ENCODE measurements at places on chromosomes 2 and 18. TPM values are rescaled to one million over a fixed set of nuclear protein-coding genes. Genes with fewer than 3 reads are reported as not detected.

DNA sequence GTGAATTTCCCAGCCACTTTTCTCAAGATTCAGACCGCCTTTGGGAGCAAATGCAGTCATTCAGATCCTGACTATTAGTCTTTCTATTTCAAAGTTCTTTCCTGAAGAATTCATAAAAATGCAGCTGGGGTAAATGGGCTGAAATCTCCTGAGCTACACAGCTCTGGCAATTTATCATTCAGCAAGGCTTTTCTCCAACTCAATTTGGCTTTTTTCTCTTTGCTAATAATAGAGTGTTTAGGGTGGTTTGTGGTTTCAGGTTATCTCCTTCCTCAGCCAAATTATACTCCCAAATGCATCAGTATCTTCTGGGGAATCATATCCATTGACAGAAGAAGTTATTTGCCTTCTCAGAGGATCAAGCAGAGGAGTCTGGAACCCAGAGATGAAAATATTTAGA, 282.4 kb upstream of the SLC14A2 start:
- ATAC-seq = no peak

DNA sequence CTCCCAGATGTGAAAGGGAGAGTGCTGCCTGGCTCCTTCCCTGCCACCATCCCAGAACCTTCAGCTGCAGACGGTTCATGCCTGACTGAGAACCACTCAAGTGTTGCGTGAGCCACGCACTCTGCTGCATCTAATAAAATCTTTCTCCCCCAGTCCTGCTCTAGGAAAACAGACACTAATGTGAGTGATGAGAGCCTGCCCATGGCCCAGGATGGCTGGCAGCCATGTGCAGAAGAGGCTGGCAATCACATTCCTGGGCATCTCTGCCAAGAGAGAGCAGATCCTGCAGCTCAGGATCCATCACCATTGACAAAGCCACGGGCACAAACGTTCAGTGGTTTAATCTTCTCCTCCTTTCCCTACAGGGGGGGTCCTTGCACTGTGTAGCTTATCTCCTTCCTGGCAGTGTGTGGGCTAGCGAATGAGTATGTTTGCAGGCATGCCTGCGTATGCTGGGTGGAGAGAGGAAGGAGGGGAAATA, 477.5 kb downstream of the SLC4A3 start:
- ATAC-seq = peak; percentile 71

DNA sequence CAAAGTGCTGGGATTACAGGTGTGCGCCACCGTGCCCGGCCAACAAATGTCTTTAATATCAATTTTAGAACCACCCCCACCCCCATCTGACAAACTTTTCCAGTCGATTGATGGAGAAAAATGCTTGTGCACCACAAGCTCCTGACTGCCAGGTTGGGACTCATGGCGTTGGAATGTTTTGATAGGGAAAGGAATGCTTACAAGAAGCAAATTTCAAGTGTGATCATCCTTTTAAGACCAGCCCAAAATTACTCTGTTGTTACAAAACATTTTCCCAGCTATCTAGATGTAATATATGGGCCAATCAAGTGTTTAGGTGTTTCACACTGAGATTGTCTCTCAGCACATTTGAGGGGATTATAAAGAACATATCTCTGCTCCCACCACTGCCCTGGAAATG, 45.2 kb downstream of the UBXN4 start:
- no peak for ATAC-seq

DNA sequence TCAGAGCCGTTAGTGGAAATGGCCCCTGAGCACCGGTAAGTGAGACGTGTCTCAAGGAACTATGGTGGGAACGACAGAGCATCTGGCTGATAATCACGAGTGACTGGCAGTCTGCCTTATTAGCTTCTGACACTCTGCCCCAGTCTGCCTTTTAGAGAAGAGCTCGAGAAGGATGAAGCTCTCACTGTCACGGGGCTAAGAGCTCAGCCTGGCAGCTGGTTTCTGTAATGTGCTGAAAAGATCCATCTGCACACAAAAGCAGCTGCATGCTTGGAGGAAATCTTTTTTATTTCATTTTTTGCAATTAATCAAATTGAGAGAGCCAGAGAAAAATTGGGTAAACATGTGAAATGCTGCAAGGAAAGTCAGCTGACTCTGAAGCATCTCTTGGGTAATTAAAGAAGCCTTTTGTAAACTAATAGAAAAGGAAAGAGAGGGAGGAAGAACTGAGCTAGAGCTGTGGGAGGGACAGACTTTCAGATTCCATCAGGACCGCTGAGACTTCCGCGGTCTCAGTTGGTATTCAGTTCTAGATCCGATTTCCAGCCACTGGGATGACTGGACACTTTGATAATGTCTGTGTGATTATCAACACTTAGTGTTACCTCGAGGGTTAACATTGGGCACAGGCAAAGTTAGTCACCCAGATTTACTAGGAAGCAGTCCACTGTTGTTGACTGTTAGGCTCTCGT, 24.4 kb downstream of the MBP start:
- no peak for ATAC-seq

GRCh38 chr18:61829108-61829507, 63.7 kb downstream of the RNF152 start:
- ATAC-seq = no peak

GRCh38 chr2:85435220-85435958, 16.9 kb downstream of the SH2D6 start:
- ATAC-seq = peak; percentile 26

DNA sequence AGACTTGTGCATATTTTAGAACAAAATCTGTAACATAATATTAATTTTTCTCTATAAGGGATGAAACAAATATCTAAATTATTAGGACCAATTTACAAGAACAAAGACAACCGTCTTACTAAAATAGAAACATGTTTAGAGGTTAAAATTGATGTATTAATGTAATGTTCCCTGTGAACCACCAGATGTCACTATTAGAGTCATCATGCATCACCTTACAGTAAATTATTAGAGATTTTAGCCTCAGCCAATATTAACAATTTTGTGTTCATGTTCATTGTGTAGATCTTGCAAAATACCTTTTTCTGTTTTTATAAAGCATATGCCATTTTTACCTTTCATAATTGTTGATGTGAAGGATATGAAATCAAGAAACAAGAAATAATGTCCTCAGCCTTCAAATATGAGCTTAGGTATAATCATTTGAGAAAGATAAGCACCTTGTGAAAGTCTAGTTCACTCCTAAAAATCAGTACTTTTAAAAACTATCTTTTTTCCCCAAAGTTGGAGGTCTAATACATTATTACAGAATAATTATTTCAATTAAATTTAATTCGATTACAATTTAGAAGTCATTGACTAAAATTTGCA, 344.3 kb upstream of the KCNH7 start:
- no peak for ATAC-seq

- no peak for ATAC-seq
Measured at GRCh38 chr2:189937691-189938090, 124.8 kb downstream of the MSTN start.

- ATAC-seq = no peak
Measured at GRCh38 chr2:130302164-130302886, 40.4 kb upstream of the IMP4 start.

DNA sequence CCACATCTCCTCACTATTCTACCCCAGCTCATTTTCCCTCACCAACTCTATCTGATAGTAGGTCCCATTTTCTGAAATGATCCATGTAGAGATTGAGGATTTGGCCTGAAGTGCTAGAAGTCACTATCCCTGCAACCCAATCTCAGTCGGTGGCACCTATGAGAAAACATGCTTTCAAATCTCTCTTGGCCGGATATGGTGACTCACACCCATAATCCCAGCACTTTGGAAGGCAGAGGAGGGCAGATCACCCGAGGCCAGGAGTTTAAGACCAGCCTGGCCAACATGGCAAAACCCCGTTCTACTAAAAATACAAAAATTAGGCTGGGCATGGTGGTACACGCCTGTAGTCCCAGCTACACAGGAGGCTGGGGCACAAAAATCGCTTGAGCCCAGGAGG, 19.1 kb upstream of the MARCHF4 start:
- ATAC-seq = no peak

GRCh38 chr2:146258071-146258470, 1586.8 kb upstream of the ACVR2A start:
- no peak for ATAC-seq

DNA sequence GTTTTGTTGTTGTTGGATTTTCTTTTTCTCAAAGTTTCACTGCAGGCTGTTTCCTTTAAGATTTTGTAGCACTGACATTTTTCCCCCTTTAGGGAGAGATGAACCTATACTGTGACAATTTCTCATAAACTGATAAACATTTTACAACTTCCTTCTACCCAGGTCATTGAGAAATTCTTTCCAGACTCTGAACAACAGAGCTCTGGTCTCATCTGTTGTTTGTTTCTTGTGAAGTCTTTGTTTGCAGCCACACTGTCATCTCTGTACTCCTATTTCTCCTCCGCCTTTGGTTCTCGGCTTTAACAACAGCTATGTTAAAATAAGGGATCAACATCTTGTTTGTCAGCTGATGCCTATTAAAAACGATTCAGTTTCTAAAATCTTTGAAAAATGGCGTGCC, 167.6 kb downstream of the VWC2L start:
- no peak for ATAC-seq

DNA sequence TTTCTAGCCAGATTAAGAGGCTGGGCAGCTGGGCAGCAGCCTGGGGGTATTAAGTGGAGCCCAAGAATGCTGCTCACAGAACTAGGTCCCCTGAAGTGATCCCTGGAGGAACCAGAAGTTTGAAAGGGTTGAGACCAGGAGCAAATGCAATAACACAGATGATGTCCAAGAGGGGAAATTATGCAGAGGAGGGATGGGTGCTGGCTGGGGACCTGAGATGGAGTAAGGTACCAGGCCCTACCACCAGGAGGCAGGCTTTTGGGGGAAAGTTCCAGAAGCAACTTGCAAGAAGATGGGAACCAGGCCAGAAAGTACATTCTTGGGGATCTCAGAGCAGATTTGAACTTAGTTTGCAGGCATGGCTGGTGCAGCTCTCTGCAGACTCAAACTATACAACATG, 175.1 kb downstream of the NCK2 start:
- peak; percentile 42 for ATAC-seq

DNA sequence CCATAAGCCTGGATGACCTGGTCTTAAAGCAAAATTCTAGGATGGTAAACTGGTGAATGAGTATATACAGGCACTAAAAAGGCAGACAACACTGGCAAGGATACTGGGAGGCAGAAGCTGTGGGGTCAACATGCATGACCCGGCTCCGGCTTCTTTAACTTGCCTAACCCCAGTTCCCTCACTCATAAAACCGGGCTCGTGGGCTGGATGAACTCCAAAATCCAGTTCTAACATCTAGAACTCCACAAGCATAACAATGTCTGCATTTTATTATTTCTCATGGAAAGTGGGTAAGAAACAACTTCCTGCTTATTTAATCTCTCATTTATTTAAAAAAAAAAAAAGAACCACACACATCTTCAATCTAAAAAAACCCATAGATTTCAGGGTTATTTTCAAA, 57.3 kb downstream of the FARSB start:
- ATAC-seq = no peak

GRCh38 chr2:218323526-218324472, 31.5 kb upstream of the TMBIM1 start:
- peak; percentile 8 for ATAC-seq

DNA sequence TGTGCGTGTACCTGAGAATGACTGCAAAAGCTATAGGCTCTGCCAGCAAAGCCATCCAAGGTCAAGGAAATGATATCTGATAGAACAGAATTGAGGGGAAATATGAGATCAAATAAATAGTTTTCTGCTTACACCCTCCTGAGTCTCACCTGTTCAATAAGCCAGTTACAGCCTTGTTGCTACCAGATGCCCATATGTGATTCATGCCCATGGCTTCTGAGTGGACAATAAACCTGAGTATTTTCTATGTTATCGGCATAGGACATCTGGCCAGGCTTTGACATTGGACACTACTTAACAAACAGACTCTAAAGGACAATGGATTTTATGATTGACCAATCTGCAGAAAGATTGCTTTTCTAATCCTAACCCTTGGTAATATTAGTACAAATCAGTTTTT, 297.9 kb downstream of the LRATD1 start:
- no peak for ATAC-seq

DNA sequence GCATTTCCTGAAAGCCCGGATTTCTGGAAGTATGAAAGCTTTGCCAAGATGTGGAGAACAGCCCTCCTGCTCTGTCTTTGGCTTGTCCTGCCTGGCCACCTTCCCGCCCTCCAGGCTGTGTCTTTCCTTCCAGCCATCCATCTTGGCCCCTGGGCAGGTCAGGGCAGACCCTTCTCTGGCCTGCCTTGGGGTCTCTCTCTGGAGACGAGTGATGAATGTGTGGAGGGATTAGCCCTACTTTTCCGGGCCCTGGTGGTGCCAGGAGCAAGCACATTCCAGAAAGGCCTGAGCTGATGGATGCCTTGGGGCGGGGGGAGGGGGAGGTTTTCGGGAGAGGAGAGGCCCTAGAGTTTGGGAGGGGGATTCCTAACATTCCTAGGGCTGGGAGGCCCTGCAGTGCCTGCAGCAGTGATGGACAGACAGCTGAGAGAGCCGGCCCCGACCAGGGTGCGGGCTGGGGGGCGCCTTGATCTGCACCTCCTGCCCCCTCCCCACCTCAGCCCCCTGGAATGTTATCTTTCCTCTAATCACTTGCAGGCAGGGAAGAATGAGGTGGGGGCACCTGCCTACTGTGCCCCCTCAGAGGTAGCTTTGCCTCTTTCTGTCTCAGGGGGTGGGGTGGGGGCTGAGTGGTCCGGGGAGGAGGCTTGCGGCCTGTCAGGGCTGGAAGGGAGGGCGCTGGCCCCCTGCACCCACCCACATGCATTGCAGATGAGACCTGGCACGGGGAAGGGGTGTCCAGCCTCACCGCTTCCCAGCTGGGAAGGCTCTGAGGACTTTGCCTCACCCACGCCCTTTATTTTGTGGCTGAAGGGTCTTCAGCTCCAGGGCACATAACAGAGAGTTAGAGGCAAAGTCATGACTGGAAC, 156.2 kb downstream of the DDX1 start:
- ATAC-seq = no peak

DNA sequence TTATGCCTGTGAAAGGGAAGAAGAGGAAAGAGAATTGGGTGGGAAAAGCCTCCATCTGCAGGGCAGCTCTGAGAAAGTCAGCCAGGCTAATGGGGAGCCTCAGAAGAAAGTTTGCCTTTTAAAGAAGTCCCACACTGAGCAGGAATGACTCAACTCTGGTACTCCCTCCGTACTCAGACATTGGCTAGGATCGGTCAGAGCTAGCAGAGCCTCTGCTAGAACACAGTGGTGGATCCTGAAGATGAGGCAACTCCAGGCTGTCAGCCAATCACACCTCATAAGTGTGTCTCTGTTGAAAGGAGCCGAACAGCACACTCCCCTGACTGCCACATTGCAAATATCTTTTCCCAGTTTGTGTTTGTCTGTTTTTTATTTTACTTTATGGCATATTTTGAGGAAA, 96.9 kb downstream of the HNRNPLL start:
- ATAC-seq = peak; percentile 86

Gene MPP4
- total RNA-seq = not detected

Gene SEMA4F
- total RNA-seq = 1.4 TPM

Gene C2orf78
- total RNA-seq = not detected

Gene SH3RF3
- total RNA-seq = 0.68 TPM

Gene TAF4B
- total RNA-seq = 3.3 TPM

Gene SOCS6
- 21.2 TPM for total RNA-seq

Gene CACNB4
- total RNA-seq = 9.6 TPM

Gene MGAT5
- 23.6 TPM for total RNA-seq

Measured in esophagus mucosa (tissue), 1 donor.